GM18507 (cell line): ENCODE measurements at places on chromosomes 6 and 20.

- peak; percentile 55 for DNase-seq
Observed at GRCh38 chr6:166275714-166276166, 32.5 kb downstream of the PRR18 start.

DNA sequence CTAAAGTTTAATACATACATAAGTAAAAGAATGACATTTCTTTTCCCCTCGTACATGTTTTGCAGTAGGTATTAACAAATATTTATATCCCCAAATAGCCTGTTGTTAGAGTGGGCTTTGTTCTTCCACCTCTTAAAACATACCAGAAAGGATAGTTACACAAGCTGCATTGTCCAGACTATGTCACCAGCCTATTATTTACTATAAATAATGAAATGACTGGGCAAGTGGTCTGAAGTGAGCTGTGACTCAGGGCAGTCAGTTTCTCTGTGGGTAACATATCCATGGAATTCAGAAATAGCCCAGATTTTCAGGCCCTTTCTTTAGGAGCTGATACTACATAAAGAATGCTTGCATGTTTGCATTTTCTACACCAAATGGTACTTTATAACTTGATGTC is 60.1 kb downstream of the FUT9 start:
- no peak for DNase-seq

DNA sequence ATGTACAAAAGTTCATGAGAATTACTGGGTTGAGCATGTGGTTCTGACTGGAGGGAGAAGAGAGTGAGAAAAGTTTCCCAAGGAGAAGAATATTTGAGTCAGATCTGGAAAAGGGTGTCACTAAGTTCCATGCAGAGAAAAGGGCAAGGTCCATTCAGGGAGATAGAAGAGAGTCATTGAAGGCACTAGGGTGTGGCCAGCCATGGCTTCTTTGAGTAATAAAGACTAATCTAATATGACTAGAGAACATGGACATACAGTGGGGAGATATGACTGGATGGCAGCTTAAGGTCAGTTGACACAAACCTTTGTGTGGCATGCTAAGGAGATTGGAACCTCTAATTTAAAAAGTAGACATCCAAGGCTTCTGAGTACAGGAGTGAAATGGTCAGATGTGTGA is 10.7 kb upstream of the SLC17A4 start:
- no peak for DNase-seq

GRCh38 chr20:45974896-45975565 is 3.0 kb upstream of the ZNF335 start:
- no peak for DNase-seq

GRCh38 chr6:51094271-51094670 is 275.6 kb downstream of the TFAP2B start:
- no peak for DNase-seq

GRCh38 chr6:5663259-5663658 is 343.5 kb downstream of the NRN1 start:
- no peak for DNase-seq

DNA sequence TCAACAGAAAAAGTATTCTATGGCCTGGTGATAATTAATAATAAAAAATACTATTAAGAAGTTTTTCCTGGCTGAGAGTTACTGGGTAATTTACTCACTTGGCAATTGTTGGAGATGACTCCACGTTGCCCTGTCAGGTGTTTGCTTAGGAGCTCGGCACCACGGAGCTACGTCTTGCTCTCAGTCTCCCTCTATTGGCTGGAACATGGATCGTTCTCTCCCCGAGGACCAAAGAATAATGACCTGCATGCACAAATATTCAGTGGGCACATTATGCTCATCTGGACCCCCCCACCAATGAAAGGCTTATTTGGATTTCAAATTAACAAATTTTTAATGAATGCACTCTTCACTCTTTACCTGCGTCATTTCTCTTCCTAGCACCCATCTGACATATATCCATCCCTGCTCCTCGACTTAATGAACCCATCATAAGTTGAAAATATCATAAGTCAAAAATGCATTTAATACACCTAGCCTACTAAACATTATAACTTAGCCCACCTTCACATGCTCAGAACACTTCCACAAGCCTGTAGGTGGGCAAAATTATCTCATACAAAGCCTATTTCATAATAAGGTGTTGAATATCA is 71.0 kb upstream of the CD83 start:
- peak; percentile 43 for DNase-seq

GRCh38 chr6:77987035-77987384 is 334.2 kb downstream of the MEI4 start:
- DNase-seq: no peak

DNA sequence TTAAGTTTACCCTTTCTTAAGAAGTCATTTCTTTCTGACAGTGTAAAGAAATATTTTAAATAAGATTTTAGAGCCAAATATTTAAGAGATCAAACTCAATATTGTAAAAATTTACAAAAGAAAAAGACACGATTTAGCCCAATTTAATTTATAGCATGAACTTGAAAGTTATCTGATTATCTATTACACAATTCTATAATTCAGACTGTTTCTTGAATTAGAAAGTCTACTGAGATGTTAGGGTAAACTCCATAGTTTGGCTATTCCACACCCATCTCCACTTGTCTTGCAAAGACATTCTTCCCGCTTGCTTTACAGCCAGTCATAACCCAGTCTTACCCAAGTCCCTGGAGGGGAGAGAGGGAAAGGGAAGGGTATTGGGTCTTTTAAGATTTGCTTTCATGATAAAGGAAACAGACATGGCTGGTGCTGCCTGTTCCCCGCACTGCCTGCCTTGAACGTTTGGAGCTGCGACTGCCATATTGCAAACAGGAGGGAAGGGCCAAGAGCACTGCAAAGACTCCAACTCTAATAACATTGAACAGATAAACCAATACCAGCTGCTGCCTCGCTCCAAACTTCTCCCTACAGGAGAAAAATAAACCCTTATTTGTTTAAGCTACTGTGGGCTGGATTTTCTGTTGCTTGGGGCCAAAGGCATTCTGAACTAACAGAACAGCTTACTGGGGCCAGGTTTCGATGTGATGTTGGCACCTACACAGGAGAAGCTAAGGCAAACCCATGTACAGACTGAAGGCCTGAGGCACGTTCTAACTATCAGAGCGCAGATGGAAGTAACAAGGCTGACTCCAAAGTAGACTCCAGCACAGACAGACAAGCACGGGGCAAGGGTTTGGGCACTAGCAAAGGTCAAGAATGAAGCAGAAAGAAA is 552.3 kb upstream of the JARID2 start:
- no peak for DNase-seq

- DNase-seq: no peak
Observed at GRCh38 chr6:25652007-25652515, at the start of gene SCGN. Gene SCGN, plus strand, starts transcription at chr6:25652215. Its CDS starts 189 bp downstream, at chr6:25652404.

- no peak for DNase-seq
Observed at GRCh38 chr20:49792006-49792405, 20.6 kb upstream of the SLC9A8 start.

GRCh38 chr6:154528310-154528915 is 17.9 kb upstream of the CNKSR3 start:
- no peak for DNase-seq

DNA sequence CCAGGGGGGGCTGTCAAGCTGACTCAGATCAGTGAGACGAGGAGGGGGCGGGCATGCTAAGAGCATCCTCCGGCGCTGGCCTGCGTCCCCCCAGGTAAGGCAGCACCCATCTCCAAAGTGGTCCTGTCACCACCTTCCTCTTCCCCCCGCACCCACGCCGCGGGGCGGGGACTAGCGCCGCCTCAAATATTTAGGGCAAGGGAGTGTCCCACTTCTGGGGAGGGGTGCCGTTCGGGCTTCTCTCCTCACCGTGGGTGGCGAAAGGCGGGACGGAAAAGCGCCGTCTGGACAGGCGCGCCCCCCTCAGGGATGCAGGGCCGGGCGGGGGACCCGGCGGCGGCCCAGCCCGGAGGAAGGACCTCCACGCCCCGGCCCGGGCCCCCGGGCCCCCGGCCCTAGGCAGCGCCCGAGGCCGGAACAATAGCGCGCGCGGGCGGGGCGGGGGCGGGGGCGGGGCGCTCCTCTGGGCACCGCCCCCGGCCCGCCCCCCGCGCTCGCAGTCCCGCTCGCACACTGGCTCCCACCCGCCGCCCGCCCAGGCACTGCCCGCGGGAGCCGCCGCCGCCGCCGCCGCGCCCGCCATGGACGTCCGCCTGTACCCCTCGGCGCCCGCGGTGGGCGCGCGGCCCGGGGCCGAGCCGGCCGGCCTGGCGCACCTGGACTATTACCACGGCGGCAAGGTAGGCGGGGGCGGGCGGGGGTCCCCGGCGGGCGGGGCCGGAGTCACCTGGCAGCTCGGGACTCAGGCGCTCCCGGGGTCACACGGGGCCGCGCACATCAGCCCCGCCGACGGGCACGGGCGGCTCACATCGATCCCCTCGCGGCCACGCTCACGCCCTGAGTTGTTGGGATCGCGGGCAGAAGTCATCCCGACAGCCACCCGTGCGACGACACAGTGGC is at the start of gene TOX2:
Gene TOX2 (plus strand): TSS at position 542 of the 900 bp plus-strand sequence. CDS start 40 bp downstream, at position 582.
- DNase-seq: peak; percentile 65

GRCh38 chr6:10235344-10235743 is 179.5 kb downstream of the TFAP2A start:
- no peak for DNase-seq

DNA sequence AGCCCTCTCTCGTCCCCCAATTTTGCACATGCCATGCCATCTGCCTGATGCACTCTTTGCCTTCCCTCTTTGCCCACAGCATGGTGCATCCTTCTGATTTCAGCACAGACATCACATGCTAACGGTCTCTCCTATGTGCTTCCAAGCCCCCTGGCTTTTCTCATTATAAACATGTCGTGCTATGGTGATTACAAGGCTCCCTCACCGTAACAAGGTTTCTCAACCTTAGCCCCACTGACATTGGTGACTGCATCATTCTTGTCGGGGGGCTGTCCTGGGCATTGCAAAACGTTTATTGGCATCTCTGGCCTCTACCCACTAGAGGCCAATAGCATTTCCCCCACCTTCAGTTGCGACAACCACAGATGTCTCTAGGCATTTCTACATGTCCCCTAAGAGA is 187.2 kb downstream of the TFAP2C start:
- DNase-seq: no peak

DNA sequence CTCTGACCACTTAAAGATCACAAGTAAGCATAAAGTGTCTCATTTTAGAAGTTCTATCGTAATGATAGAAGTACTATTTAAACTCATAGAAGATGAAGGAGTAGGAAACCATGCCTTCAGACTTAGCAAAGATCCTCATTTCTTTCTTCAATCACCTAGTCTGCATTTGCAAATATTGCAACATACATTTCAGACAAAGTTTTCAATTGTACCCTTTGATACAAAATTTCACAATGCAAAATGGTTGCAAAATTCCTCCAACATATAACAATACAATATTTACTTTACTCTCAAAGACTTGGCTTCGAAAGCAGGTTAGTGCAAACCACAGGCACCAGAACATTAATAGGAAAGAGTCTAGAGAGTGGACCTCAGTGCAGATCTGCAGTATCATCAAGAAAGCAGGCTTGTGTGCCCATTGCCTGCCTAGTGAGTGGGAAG is 16.1 kb upstream of the ROS1 start:
- DNase-seq: no peak

DNA sequence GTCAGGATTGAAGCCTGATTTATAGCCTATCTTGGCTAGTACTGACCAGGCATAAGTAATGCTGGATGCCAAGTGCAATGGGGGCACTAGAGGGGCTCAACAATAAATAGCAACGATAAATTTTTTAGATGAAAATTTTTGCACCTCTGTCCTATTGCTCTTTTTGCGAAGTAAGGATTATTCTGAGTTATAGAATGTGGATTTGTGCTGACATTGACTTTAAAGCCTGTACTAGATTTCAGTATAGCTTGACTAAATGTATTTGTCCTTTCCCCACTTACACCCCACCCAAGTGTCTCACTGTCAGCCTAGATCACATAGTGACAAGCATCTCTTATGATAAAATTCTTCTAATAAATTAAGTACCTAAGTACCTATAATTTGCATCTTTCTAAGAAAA is 757.0 kb downstream of the GRIK2 start:
- no peak for DNase-seq

DNA sequence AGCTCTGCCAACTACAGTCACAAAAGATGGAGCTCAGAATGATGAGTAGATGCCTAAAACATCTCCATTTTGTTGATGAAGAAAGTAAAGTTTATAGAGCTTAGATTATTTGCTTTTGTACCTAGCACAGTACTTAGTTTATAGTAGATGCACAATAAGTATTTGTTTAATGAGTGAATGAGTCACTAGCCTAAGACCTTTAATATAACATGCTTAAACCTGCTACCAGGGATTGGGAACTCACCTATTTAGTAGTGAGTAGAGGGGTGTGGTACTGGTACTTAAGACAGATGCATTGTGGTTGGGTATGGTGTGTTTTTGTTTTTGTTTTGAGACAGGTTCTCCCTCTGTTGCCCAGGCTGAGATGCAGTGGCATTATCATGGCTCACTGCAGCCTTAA is 35.8 kb downstream of the TRIM38 start:
- no peak for DNase-seq

DNA sequence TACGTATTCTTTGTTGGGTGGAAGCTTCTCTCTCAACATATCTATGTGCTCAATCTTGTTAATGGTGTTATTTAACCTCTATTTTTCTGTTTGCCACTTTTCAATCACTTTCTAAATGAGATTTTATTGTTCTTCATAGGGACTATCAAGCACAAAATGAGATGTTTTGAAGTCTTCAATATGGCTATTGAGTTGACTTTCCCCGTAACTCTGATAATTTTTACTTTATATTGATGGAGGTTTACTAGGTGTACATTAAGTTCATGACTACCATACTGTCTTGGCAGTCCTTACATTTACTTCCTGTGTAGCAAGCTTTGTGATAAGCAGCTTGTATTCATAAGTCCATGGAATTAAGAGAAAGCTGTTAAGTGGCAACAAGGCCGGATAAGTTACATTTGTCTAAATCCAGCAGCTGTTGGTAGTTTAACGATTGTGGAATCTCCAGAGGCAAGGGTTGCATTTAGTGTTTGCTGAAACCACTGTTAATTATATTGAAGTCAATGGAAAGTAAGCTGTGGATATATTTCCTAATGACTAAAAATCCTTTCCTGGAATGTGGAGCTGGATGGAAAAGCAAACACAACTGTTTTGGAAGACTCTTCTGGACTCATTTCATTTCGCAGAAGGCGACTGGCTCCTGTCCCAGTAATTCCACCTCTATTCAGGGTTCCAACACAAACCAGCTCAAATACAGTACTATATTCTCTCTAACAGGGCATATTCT is 57.3 kb upstream of the SMIM29 start:
- no peak for DNase-seq

GRCh38 chr6:43213431-43213830 is 15.8 kb downstream of the DNPH1 start:
- DNase-seq: no peak
